ENCODE measurements at places on chromosomes 1 and 21.

DNA sequence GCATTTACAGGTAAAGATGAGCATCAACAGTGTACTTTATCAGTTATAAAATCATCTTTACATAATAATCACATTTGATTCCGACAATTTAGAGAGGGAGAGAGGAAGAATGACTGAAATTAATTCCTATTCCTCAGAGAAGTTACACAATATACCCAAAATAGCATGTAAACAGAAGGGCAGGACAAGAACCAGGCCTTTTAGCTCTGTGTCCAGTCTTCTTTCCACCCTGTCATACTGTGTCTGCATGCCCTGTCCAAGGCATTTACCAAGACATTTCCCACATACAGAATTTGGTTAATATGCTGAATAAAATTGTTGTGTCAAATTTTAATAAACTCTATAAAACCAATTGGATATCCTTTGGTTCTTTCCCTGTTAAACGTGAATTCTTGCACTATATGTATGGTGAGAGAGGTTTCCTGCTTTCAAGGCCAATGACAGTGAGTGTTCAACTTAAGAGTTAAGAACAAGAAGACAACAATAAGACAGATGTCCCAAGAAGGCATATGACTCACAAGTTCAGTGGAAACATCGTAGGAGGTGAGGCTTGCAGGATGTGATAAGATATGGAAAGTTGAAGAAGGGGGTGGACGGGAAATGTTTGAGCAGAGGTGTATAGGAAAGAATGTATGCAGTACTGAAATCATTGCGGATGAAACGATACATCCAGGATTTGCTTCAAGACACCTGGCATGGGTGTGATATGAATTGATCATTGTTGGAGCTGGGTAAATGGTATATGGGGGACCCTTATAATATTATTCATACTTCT is 20.8 kb downstream of the LRRC8B start:
- DNase-seq: no peak

DNA sequence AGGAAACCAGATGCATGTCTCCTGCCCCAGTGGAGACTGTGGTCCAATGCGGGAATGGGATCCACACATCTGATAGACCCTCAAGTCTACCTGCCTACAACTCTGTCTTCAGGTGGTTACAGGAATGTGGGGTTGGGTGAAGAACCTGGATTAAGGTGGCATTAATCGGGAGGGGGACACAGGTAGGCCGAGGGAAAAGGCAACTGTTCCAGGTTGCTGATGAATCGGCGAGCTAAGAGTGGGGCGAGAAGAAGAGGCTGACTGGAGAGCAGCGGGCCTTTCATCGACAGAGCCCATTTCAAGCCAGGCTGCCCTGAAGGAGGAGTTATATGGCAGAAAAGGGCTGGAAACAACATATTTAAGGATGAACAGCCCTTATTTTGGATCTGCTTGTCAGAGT is 836 bp downstream of the CD2 start:
- no peak for DNase-seq

DNA sequence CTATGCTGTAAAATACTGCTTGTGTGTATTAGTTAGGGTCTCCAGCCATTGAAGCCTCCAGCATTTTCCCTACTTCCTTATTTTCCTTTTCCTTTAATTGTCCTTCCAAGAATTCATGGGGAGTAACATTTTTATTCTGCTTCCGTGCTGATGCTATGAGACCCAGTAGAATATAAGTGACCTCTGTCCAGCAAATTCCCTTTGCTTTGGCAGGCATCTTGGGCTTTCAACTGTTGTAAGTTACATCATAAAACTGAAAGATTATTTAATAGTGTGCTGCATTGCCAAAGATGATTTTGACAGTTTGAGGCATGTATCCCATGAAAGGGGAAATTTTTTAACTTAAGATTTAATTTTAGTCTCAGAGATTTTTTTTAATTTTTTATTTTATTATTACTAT is 48.1 kb upstream of the B3GALT2 start:
- no peak for DNase-seq

DNA sequence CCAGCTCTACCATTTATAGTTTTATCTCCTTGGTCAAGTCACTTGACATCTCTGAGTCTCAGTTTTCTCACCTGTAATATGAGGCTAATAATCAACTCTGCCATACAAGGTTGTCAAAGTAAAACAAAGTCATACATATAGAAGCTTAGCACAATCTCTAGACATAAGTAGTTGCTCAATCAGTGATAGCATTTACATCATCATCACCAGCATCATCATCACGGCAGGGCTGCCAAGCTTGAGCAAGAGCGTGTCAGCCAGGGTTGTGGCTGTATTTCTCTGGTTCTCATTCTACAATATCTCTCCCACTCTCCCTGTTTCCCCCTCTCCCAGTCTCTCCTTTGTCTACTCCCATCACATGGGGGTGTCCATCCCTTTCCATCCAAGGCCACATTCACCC is 41.7 kb upstream of the COA6 start:
- DNase-seq: no peak

DNA sequence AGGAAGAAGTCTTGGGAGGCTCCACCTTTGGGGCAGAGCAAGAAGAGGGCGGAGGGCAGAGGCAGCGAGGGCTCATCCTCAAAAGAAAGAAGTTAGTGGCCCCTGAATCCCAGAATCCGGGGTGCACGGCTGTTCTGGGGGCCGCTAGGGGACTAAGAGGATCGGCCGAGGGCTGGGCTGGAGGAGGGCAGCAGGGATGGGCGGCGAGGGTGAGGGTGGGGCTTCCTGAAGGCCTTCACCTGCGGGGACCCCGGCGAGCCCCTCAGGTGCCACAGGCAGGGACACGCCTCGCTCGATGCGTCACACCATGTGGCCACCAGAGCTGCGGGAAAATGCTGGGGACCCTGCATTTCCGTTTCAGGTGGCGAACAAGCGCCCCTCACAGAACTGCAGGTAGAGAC is 23.9 kb downstream of the COL6A1 start:
- no peak for DNase-seq

DNA sequence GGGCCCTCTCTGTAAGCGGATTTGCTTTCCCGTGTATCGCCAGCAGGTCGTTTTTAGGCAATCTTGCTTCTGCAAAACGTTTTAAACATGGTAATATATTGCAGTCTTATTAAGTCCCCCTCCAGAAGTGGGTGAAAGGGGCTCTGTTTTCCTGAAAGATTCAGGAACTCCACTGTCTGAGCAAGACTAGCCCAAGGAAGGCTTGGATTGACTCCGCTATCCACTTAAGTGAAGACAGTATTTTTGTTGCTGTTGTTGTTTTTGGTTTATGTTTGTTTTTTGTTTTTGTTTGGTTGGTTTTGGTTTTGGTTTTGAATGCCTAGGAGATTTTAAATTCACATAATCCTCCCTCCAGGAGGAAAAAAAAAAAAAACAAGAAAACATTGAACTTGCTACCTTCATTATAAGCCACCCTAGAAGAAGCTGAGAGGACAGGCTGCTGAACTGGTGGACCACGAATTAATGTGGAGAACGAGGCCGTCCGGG is 29.1 kb upstream of the NFIA start:
- peak; percentile 51 for DNase-seq

DNA sequence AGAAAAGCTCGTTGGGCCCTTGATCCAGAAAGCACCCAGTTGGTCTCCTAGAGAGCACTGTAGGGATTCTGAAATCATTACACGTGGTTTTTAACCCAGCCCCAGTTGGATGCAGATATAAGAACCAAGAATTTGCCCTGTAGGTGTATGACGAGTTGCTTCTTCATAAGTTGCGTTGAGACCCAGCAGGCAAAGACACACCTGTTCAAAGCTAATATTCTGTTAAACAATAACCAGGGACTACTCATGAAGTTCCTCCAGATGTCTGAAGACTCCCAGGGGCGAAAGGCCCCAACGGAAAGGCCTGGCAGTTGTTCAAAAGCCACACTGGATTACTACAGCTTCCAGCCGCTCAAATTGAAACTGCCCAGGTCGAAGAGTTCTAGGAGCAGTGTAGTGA is 88.6 kb upstream of the HNRNPU start:
- no peak for DNase-seq

GRCh38 chr1:163094589-163094988 is 25.4 kb downstream of the RGS4 start:
- DNase-seq: no peak

- DNase-seq: no peak
Measured at GRCh38 chr1:205676597-205676996, 3.7 kb downstream of the SLC45A3 start.

DNA sequence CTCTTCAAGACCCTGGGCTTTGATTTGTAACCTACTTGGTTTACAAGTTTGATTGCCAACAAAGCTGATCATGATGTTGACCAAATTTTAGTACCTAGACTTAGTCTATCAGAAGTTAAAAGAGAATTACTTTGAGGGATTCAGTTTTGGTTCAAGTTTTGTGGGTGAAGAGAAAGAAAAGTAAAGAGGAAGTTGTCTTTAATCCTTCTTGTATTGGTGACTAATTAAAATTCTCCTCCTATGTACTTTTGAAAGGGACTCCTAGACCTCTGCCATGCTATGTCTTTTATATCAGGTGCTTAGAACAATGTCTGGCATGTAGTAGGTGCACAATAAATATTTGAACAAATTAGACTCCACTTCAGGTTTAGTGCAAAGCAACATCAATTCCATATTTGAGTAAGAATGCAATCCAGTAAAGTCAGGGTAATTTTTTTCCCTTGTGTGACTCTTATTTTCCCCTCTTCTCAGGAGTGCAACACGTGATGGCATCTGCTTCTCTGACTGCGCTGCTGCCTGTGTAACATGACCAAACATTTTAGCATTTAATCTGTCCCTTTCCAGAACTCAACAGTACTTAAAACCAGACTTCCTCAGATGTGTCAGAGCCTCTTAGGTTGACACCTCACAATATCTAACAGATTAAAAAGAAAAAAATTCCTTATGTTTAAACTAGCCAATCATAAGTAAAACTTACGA is 41.1 kb upstream of the KCNQ4 start:
- DNase-seq: no peak

- DNase-seq: no peak
Measured at GRCh38 chr1:89923517-89923916, 71.4 kb upstream of the ZNF326 start.

GRCh38 chr1:243264717-243265116 is 8.9 kb downstream of the SDCCAG8 start:
- DNase-seq: no peak

DNA sequence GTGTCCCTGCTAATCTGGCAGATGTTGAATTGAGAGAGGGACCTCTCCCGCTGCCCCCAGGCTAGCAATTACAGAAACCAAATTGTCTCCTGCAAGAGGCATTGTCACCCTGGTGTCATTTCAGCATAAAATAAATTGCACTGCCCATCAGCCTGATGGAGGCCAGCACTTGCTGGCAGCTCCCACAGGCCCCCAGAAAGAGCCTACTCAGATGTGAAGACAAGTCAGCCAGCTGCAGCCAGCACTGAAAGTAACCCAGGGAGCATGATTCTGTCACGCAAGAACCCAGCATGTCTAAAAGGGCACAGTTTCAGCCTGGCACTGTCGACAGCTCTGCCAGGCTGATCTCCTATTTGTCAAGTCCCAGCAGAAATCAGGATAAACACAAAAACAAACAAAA is 110.3 kb upstream of the CTTNBP2NL start:
- peak; percentile 57 for DNase-seq

- DNase-seq: no peak
Measured at GRCh38 chr1:63547621-63548294, 24.4 kb downstream of the EFCAB7 start.

DNA sequence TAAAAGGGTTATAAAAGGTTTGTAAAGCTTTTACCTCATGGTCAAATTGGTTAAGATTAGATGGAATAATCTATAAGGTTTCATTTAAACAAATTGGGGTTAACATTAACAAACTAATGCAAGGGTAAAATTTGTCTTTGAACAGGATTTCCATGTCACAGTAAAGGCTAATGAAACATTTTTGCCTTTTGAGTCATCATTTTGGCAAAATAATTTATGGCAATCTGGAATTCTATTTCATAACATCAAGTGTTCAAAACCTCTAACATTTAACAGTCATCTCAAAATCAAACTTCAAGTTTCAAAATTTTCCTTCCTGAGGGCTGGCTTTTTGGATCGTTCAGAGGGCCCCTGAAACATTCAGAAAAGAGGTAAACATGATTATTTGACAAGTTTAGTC is 6.6 kb upstream of the CD46 start:
- DNase-seq: no peak

DNA sequence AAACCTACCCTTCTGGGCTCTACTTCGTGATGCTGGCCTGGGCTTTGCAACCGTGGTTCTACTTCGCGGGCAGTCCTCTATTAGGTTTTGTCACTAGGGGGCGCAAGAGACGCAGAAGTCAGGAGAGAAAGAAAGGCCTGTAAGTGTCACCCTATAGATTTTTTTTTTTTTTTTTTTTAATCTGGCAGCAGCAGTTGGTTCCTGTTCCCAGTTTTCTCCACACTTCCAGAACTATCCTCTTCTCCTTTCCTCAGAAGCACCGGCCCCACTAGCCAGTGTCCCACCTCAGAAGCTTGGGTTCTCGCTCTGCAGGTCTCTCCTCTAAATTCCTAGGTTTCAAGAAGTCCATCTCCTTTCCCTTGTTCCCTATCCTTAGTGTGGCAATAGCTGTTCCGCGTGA is 9.1 kb upstream of the LCE2D start:
- DNase-seq: peak; percentile 79

DNA sequence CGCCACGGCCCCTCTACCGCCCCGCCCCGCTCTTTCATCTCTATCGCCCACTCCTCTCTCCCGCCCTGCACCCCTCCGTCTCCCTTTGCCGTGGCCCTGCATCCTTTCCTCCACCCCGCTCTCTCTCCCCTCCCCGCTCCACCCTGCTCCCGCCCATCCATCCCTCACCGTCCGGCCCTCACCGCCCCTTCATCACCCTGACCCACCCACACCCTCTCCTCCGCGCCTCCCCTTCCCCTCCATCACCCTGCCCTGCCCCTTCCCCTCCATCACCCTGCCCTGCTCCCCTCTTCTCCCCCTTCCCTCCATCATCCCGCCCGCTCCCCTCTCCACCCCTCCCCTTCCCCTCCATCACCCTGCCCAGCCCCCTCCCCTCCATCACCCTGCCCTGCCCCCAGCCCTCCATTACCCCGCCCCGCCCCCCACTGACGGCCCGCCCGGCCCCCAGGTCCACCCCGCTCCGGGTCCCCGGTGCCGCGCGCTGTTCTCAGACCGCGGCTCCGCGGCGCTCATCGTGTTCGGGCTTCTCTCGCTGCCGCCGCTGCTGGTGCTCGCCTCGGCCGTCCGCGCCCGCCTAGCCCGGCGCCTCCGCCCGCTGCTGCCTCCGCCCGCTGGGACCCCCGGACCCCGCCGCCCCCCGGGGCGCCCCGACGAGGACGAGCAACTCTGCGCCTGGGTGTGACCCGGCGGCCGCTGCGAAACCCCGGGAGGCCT is 6.2 kb upstream of the ANKRD65 start:
- no peak for DNase-seq

DNA sequence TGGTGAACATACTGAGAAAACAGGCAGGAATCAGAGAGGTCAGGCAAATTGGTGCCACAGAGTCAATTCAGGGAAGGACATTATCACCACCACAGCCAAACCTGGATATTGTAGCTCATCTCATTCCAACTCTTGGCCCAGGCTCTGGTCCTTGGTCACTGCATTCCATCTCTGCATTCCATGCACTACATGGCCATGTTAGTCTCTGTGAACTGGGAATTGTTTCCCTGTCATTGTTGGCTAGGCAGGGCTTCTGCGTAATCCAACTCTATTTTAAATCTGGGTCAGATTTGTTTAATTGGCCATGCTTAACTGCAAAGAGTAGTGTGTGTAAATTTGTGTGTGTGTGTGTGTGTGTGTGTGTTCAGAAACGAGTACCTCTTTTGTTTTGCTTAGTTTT is 837.6 kb upstream of the ADAMTS5 start:
- DNase-seq: no peak

Measured in retina (tissue), 1 donor.